Ureter (tissue), 1 donor: ENCODE measurements at places on chromosomes 3 and 15. TPM values are rescaled to one million over a fixed set of nuclear protein-coding genes. Genes with fewer than 3 reads are reported as not detected.

The KBTBD13 gene
- 0.18 TPM for total RNA-seq

The MYNN gene
- total RNA-seq: 18.5 TPM

The CILP gene
- total RNA-seq: 5.4 TPM

The GOLGA8J gene
- not detected for total RNA-seq

The INKA1 gene
- total RNA-seq: 13.8 TPM

The RASGRF1 gene
- 2.1 TPM for total RNA-seq
